Mesendoderm (in vitro differentiated cells): ENCODE measurements at places on chromosomes 6 and 20.
A peak's percentile ranks its signal among the peaks of the same experiment; 100 is the strongest.

DNA sequence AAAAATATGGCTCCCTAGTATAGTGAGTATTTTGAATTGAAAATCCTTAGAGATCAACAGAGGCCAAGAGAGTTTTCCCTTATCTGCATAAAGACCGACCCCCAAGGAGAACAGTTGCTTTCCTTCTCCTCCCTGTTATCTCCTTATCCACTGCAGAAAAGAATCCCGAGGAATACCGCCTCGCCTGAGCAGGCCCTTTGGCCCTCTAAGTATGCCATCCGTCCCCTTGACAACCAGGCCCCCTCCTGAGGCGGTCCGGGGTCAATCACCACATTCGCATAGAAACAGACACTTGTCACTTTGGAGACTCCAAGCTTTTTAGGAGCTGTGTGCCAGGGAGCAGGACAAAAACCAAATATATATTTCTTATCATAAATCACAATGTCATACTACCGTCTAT, 15.9 kb upstream of the GGTLC1 start:
- peak; percentile 92 for DNase-seq

- no peak for DNase-seq
Observed at GRCh38 chr20:3686867-3687321, 5.1 kb upstream of the ADAM33 start.

DNA sequence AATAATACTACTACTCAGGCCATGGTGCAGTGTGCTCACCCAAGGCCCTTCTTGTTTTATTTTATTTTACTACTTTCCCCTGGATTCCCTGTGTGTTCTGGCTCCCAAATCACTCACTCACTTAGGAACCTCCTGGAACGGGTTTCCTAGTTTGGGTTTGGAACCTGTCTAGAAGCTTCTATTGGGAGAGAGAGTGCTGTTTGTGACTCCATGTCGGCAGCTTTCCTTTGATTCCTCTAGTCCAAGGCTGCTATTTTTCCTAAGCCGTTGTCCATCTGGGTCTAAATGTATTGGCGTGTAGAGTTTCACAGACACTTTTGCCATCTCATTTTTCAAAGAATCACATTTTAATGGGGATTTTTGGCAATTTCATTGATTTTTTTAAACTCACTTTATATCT, 70.8 kb downstream of the FOXA2 start:
- no peak for DNase-seq

DNA sequence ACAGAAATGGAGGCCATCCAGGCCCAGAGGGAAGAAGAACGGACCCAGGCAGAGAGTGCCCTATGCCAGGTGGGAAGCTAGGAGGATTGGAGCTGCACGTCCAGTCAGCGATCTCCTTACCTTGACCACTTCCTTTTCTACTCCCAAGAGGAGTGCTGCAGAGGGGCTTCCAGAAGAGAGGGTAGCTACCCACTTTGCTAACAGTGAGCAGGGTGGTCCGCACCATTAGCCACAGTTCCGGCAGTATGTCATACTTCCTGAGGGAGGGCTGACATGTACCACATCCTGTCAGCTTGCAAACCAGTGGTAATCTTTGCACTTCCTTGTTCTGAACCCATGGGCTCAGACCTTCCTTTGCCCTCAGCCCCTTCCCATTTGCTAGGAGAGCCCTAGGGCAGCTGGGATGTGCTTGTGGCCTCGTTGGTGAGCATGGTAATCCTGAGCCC, 35.4 kb downstream of the CEP250 start:
- DNase-seq: no peak
